ENCODE measurements at places on chromosomes 2 and 18.

- no peak for DNase-seq
These were observed 542 bp upstream of the CNNM3 start for GRCh38 chr2:96815326-96816126.

DNA sequence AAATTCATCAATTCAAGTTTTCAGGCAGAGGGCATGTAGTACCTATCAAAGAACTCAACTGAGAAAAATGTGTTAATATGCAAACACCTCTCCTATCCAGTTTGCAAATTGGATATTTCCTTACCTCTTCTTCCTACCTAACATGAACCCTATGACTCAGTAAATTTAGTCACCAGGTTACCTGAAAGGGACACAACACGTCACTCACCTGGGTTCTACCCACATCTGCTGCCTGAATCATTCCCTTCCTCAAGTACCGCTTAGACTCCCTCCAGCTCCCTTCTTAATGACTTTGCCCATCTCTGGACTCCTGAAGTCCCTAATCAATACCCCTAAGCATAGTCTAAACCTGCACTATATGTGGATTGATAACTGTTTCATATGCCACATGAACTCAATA is 10.4 kb downstream of the ANKRD44 start:
- no peak for DNase-seq

GRCh38 chr18:55220523-55220922 is 261.3 kb upstream of the CCDC68 start:
- no peak for DNase-seq

- no peak for DNase-seq
These were observed 8.6 kb downstream of the ITPRID2 start for GRCh38 chr2:181900007-181900651.

DNA sequence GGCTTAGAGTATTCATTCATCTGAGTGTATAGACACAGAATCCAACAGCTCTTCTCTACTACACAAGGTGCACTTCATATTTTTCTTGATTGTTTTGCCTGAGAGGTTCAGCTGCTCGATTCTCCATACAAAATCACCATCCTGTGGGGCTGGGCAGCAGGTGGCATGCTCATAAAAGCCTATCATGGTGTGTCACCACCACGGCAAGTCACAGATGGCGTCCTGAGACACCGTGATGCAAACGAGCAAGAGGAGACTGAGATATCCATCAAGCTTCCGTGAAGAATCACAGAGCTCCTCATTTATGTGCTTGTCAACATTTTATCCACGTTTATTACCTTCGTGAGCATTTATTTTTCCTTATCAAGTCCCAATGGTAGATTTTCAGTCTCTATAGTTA is 22.4 kb upstream of the NRP2 start:
- no peak for DNase-seq
